ENCODE measurements at places on chromosomes 1 and 21. TPM values are rescaled to one million over a fixed set of nuclear protein-coding genes. Genes with fewer than 3 reads are reported as not detected.

- no peak for DNase-seq
Observed at GRCh38 chr1:61173118-61173517, 90.8 kb downstream of the NFIA start.

DNA sequence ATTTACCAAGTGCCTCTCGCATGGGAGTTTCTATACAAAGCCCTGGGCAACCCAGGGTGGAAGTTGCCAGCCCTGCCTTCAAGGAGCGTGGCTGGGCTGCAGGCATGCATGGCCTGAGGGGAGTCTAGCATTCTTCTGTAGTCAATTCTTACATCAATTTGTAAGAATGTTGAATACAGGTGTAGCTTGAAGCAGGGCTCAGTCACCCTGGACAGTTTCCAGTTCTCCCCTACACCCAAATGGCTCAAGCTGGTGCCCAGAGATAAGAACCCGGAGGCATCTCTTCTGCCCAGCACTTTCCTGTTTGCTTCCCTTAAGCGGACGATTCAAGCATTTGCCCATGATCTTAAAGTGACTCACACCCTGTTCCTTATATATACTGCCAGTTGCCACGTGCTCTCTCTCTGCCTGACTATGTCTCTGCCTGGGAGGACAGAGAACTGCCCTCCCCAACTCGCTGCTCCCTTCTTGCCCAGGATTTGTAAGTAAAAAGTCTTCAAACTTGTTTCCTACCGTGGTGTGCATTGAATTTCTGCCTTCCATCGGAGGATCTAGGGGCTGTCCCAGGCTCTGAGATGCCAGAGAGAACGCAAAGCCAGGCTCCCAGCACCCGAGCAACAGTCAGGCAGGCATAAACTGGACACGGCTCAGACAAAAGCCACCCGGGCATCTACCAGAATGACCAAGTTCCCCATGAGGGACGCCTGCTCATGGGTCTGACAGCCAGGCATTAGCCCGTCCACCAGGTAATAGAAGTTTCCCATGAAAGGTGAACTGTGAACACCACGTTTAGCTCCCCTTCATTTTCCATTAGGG is 50.9 kb upstream of the AJAP1 start:
- peak; percentile 82 for DNase-seq

GRCh38 chr1:205449254-205449749 is 6.5 kb downstream of the BLACAT1 start:
- DNase-seq = no peak

DNA sequence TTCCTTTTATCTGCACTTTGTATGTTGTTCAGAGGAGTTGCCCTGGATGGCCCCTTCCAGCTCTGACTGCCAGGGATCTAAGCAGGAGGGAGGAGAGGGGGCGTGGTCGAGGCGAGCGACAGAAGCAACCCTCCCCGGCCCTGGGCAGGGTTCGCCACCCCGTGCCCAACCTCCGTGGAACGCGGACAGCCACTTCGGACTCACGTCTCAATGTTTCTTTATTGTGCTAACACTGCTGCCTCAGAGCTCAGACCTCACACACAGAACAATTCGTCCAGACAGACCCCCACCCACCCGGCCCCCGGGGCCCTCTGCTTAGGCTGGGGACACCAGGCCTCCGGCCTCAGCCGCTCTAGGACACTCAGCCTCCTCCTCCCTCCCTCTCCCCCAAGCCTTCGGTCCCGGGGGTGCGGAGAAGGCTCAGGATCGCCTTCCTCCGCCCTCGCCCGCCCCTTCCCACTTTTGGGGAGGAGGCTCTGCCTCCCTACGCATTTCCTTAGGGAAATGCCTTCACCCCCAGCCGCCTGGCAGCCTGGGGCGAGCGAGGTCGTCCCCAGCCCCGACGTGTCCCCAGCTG is 8.3 kb downstream of the VSIG8 start:
- no peak for DNase-seq

- DNase-seq = no peak
Observed at GRCh38 chr1:174169342-174169741, 10.0 kb downstream of the RABGAP1L start.

GRCh38 chr1:214474467-214474866 is 76.9 kb downstream of the PTPN14 start:
- no peak for DNase-seq

- DNase-seq = no peak
Observed at GRCh38 chr1:71167505-71167904, 86.7 kb upstream of the ZRANB2 start.

DNA sequence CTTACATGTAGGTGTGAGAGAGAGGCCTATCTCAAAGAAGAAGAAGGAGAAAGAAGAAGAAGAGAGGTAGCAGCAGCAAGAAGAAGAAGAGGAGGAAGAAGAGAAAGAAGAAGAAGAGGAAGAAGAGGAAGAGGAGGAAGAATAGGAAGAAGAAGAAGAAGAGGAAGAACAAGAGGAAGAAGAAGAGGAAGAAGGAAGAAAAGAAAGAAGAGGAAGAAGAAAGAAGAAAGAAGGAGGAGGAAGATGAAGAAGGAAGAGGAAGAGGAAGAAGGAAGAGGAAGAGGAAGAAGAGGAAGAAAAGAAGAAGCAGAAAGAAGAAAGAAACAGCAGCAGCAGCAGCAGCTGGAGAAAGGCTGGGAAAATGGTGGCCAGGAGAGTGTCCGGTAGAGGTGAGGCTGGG is 10.3 kb upstream of the AZIN2 start:
- DNase-seq = no peak

DNA sequence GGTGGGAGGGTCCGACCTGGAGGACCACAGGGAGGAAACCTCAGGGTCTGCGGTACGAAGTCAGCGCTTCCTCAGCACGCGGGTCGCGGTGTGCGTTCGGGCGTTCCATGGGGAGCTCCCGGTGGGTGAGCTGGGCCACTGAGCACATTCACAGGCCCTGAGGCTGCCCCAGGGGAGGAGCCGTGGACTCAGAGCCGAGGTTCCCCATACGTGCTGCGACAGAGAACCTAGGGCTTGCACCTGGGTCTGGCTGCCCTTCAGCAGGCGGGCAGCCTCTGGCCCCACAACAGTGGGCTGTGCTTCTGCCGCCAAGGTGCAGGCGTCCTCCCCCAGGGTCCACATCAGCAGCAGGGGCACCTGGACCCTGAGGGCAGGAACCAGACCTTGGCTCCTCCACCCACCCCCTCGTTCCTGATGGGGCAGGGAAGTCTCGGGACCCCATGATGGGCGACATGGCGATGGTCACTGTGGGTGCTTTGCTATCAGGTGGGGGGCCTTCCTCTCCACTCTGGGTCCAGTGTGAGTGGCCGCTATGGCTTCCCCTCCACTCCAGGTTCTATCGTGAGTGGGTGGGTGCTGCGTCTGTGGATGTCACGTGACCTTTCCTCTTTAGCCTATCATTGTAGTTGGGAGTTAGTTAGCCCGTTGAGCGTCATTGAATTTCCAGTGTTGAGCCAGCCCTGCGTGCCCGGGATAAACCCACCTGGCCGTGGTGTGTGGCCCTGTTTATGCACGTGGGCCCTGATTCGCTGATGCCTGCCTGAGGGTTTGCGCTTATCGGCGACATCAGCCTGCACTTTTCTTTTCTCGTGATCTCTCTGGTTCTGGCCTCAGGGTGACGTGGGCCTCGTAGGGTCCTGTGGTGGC is 27.9 kb downstream of the FTCD start:
- DNase-seq = no peak

GRCh38 chr1:39406533-39407450 is 84.6 kb upstream of the BMP8A start:
- no peak for DNase-seq

DNA sequence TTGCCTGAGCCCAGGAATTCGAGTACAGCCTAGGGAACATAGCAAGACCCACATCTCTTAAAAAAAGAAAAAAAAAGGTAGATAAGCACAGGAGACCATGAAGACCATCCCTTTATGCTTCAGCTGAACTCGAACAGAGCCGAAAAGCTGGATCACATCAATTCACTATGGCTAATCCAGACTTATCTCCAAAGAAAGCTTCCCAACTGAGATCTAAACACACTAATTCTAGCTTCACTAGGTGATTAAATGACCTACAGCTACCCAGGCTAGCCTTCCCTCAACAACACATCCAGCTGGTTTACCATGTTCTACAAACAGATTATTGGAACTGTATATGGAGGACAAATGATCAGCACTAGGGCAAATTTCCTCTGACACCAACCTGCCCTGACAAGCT is 44.0 kb upstream of the NR5A2 start:
- no peak for DNase-seq

DNA sequence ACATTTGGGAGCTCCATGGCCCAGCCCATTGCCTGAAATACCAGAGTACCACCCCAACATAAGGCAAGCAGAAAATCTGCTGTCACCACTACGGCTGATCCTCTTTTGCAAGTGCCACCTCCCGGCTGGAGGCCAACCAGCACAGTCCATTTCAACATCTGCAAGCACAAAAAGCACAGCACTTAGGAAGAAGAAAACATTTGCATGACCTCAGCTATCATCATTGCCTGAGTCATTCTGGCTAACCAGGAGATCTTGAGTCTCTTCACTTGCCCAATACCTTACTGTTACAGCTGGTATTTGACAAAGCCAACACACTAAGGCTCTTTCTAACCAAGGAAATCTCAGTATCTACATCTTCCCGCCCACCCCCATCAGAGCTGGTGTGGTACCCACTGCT is 55.9 kb downstream of the NEK7 start:
- peak; percentile 69 for DNase-seq

DNA sequence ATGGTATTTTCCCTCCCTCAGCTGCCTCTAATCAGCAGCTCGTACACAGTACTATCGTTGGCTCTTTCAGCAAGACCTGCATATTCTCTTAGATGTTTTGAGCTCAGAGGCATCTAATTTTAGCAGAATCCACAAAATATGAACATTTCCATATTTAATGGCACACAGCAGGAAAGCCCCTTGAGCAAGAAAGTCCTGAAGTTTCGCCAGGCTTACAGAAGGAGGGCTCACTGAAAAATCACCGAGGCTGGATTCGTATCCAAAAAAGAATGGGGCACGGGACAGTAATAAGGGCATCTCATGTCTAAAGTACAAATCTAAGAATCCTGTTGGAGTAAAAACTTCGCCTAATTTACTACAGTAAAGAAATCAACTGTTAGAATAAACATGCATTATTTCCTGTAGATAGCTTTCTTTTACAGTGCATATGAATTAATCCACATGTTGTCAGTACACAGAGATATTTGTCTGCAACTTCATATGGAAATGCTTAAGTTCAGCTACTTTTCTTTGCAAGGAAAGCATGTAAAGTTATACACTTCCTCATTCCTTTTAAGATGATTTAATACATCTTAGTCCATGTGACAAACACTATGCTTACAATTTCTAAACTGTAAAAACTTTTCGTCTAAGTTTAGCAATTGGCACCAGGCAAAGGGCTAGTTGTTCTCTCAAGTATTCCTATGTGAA is 1205.3 kb upstream of the ADGRL4 start:
- DNase-seq = no peak

DNA sequence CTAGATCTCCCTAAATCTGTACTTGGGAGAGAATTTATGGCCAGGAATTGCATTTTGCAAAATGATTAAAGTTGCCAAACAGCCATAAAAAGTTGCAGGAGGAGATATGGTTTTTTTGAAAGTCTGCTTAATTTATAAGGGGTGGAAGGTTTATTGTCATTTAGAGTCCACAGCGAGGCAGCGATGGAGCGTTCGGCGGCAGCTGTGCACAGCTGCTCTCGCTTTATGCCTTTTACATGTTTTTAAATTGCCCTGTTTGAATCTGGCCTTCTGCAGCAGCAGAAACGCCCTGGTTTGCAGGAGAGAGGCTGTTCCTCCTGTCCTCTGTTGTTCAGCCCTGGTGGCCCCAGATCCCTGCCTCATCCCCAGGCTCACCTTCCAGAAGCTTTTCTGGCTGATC is 144.9 kb upstream of the POU3F1 start:
- no peak for DNase-seq

Gene AMPD1
- not detected for total RNA-seq

Gene RORC
- not detected for total RNA-seq

Gene TDRD5
- total RNA-seq = 0.06 TPM

Gene AMY1A
- not detected for total RNA-seq

Gene ST3GAL3
- total RNA-seq = 10.8 TPM

Gene USP25
- total RNA-seq = 23.9 TPM

Gene DNAJC28
- total RNA-seq = 0.92 TPM

Gene TMEM269
- total RNA-seq = not detected

Gene UBXN11
- total RNA-seq = 3.8 TPM

Gene HMGCS2
- total RNA-seq = not detected
